AG08396 (cell line): ENCODE measurements at places on chromosomes 12 and 14.
A peak's percentile ranks its signal among the peaks of the same experiment; 100 is the strongest.

- peak; percentile 86 for DNase-seq
Observed at GRCh38 chr12:7092229-7092985, at the start of gene C1R. TSS of gene C1R (minus strand) at chr12:7092445. CDS start at chr12:7092388, 57 bp downstream.

- DNase-seq = no peak
Observed at GRCh38 chr12:47843226-47843980, 23.7 kb upstream of the HDAC7 start.

DNA sequence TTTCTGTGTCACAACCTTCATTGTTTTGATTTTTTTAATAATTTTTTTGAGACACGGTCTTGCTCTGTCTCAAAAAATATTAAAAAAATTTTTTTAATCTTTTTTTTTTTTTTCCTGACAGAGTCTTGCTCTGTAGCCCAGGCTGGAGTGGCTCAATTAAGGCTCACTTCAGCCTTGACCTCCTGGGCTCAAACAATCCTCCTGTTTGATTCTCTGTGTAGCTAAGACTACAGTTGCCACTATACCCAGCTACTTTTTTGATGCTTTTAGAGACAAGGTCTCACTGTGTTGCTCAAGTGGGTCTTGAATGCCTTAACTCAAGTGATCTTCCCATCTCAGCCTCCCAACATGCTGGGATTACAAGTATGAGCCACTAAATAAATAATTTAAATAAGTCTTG, 9.2 kb upstream of the PRH2 start:
- no peak for DNase-seq

DNA sequence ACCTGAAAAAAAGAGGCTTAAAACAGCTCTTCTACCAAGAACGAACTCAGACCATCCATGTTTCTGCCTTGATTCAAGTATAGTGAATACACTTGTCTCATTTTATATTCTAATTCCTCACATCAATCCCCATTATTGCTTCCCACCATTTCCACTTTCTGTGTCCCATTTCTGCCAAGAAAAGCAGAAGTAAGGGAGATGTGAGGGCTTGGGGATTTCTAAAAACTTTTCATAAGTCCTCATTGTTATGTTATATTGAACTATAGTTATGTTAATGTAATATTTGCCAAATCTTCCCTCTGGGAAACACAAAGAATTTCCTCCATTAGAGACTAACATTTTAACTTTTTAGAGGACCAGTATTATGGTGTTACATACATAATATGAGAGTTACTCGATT, 48.2 kb upstream of the PSMA6 start:
- no peak for DNase-seq

GRCh38 chr12:54279227-54279631, 693 bp downstream of the CBX5 start:
- DNase-seq = no peak

DNA sequence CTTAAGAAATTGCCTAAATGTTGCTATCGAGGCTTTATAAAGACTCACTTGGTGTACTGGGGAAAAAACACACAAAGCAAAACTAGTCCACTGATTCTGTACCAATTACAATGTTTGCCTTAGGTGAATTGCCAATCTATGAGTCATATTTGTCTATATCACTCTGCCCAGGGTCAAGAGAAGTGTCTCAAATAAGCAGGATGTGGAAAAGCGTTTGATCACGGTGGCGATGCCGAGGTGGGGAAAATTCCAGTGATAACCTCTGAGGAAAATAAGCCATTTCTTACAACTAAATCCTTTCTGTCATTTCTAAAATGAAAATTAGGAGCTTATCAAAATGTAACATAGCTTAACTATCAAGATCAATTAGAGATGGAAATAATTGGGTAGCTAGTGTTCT, 148.6 kb upstream of the DIO3 start:
- no peak for DNase-seq

DNA sequence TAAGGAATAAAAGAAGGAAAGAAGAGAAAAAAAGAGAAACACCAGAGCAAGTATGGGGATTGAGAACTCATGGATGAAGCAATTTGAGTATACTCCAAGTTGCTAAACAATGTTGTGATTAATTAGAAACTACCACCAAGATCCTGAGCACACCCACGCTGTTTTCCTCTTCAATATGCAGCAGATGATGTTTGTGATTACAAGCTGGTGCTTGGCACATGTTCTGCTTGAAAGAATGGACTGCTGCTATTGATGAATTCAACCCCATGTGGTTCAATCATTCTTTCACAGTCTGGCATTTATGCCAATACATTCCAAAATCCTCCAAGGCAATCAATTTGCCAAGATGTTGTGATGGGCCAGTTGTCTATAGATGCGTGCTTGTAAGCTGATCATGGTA, 146.8 kb downstream of the SLC2A13 start:
- DNase-seq = no peak

GRCh38 chr14:95225251-95225887, 68.0 kb upstream of the DICER1 start:
- no peak for DNase-seq

GRCh38 chr12:9509464-9510161, 98.1 kb downstream of the KLRB1 start:
- DNase-seq = peak; percentile 7

- no peak for DNase-seq
Observed at GRCh38 chr14:37275963-37276362, 78.2 kb downstream of the MIPOL1 start.

DNA sequence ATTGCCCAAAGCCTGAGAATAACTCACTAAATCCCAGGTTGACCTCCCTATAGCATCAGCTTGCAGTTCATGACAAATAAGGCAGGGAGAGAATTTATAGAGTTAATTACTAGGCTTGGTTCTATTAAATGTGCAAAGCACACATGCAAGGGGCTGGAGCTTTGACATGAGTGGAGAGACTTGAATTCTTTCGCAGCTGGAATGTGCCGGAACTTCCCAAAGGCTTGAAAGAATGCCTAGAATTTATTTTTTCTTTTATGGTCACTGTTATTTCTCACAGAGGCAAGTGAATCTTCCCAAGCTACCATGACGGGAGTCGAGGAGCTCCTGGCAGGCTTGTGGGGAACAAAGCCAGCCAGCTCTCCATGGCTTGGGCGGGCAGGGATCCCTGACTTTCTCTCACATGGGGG, 95.5 kb upstream of the USP44 start:
- peak; percentile 42 for DNase-seq

GRCh38 chr12:114770323-114770722, 86.3 kb upstream of the TBX3 start:
- DNase-seq = no peak

GRCh38 chr12:65277994-65278575, 398 bp upstream of the MSRB3 start:
- no peak for DNase-seq

DNA sequence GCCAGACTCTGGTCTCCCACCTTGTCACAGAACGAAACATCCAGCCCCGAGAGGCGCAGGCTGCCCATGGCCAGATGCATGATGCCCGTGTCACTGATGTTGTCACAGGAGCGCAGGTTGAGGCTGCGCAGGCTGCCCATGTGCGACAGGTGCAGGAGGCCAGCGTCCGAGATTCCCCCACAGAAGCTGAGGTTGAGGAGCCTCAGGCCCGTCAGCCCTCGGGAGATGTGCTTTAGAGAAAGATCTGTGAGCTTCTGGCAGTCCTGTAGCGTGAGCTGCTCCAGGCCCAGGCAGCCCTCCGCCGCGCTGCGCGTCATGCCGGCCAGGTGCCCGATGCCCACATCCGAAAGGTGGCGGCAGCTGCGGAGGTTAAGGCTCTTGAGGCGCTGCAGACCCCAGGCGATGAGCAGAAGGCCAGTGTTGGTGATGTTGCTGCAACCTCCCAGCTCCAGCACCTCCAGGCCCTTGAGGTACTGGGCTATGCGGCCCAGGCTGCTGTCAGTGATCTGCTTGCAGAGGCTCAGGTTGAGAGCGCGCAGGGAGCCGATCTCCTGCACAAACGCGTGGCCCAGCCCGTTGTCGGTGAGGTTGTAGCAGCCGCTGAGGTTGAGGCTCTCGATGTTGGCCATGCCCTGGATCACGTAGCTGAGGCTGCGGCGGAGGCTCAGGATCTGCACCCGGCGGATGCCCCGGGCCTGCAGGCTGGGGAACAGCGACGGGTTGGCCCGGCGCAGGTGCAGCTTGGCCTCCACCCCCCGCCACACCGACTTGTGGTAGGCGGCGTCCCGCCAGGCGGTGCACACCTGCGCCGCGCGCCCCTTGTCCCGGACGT, 991 bp downstream of the FBXL14 start:
- DNase-seq = no peak
